Umbilical cord (tissue), 2 donors: ENCODE measurements at places on chromosomes 5 and 9. TPM values are rescaled to one million over a fixed set of nuclear protein-coding genes. Genes with fewer than 3 reads are reported as not detected.

- DNase-seq = peak; percentile 28
Observed at GRCh38 chr9:123548741-123549545, 192.9 kb downstream of the CRB2 start.

- peak; percentile 50 for DNase-seq
Observed at GRCh38 chr5:76818844-76819831, at the start of gene F2RL1. F2RL1 (plus strand) TSS chr5:76819030; CDS start chr5:76819183, 153 bp downstream.

KCTD16 gene
- total RNA-seq = 16.1 TPM

SPINK13 gene
- not detected for total RNA-seq

MYO10 gene
- 24.1 TPM for total RNA-seq
